Left kidney (tissue), 8 donors: ENCODE measurements at places on chromosomes 5 and 9. TPM values are rescaled to one million over a fixed set of nuclear protein-coding genes. Genes with fewer than 3 reads are reported as not detected.

DNA sequence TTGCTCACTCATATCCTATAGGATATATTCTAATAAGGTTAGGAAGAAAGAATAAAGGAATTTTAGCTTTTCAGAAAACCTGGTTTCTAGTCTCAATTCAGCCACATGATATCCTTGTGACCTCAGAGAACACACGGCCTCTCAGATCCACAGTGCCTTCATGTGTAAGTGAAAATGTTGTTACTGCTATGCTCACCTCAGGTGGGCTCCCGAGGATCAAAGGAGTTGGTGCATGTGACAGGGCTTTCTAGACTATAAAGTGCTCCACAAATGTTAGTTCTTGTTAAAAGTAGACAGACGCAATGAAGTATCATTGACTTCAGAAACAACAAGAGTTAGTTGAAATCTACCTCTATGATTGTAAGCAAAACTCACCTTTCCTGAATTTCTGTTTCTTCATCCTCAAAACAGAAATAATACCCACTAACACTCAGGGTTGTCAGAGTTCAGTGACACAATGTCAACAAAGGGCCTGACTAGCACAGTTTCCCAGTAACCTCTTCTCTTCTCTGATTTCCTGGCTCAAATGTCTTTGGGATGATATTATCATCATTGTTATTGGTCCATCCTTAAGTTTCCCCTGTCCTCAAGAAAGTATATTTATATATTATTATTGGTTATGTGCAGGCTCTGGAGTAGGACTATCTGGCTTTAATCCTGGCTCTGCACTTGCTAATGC is 36.0 kb upstream of the MAN2A1 start:
- no peak for DNase-seq

DNA sequence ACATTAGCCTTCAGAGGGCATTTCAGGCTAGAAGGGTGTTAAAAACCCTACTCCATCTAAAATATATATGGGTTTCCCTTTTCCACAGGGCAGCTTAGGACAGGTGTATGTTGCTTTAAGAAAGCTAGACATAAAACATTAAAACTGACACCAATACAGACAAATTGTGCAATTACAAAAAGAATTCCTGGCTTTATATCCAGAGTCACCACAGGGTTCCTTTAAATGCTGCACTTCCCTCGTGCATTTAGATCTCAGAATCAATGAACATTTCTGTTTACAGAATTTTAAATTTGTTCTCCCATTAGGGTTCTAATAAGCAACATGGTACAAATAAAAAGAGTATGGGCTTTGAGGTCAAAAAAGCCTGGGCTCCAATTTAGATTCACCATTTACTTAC is 170.2 kb downstream of the MAPKAP1 start:
- DNase-seq: no peak

The DRD1 gene
- polyA plus RNA-seq: not detected

The DBH gene
- 0.90 TPM for polyA plus RNA-seq

The ARL14EPL gene
- polyA plus RNA-seq: not detected
